ENCODE measurements at places on chromosomes 5 and 9. TPM values are rescaled to one million over a fixed set of nuclear protein-coding genes. Genes with fewer than 3 reads are reported as not detected.

Gene TPPP
- total RNA-seq, result 0.48 TPM

Gene RECK
- total RNA-seq, result 10.3 TPM

Gene AGXT2
- total RNA-seq, result not detected

Gene SV2C
- total RNA-seq, result 0.02 TPM

Gene AIF1L
- 122 TPM for total RNA-seq

Gene SLC28A3
- total RNA-seq, result not detected

Gene SHISAL2B
- 5.0 TPM for total RNA-seq

Gene PDE8B
- total RNA-seq, result not detected

Gene MEGF10
- 36.5 TPM for total RNA-seq

Gene SAXO1
- 0.09 TPM for total RNA-seq

Gene DMXL1
- total RNA-seq, result 53.8 TPM

Gene TLN1
- 102 TPM for total RNA-seq

Gene SLC6A19
- total RNA-seq, result not detected

Gene ANGPTL2
- total RNA-seq, result 4.8 TPM

Gene IL4
- not detected for total RNA-seq

Gene HTR4
- total RNA-seq, result not detected

Gene PCDHGB2
- 3.8 TPM for total RNA-seq

Gene KIF27
- total RNA-seq, result 2.9 TPM

Gene NEUROG1
- total RNA-seq, result not detected

Gene SPINK13
- not detected for total RNA-seq

Gene TAF11L4
- total RNA-seq, result not detected

Gene GTF3C4
- 43.6 TPM for total RNA-seq

Gene PCDHGA7
- 0.83 TPM for total RNA-seq
